ENCODE measurements at places on chromosomes 2 and 18.

DNA sequence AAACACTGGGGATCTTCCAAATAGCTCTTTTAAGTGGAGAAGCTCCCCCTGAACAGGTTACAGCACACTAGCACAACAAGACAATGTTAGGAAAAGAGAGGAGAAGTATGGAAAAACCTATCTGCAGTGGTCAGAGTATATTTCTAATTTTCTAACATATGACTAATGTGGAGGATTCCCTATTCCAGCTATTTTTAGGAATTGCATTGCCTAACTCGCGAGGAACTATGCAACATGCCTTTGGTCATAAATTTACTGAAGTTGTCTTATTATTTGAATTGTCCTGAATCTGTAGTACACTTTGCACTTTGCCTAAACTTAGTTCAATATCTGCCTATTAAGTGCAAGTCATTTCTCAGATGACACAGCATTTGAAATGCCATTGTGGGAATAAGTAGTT lies 381.4 kb downstream of the CCDC85A start:
- DNase-seq, result no peak

DNA sequence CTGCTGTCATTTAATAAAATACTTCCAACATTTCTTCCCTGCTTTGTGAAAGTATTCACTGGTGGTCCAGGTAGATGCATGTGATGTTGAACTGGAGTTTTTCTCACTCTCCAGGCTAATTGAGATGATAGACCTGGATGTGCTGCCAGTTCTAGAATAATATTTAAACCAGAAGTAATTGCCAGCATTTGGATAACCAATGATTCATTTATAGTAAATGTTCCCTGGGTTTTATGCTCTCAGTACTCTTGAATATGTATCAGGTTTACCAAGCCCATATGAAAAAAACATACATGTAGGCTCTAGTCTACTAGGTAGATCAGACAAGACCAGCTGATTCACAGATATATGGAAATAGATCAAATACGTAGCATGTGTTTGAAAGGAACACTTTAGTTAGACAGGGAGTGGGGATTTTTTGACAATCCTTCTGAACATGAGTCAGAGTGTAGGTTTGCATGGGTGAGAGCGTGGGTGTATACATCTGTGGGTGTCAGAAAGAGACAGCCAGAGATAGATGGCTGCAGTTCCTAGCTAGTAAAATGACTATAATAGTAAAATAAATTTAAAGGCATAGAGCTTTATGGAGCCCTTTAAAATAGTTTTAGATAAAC lies 115.1 kb downstream of the NAB1 start:
- DNase-seq, result no peak

GRCh38 chr2:148560496-148560895 lies 84.1 kb upstream of the EPC2 start:
- no peak for DNase-seq

DNA sequence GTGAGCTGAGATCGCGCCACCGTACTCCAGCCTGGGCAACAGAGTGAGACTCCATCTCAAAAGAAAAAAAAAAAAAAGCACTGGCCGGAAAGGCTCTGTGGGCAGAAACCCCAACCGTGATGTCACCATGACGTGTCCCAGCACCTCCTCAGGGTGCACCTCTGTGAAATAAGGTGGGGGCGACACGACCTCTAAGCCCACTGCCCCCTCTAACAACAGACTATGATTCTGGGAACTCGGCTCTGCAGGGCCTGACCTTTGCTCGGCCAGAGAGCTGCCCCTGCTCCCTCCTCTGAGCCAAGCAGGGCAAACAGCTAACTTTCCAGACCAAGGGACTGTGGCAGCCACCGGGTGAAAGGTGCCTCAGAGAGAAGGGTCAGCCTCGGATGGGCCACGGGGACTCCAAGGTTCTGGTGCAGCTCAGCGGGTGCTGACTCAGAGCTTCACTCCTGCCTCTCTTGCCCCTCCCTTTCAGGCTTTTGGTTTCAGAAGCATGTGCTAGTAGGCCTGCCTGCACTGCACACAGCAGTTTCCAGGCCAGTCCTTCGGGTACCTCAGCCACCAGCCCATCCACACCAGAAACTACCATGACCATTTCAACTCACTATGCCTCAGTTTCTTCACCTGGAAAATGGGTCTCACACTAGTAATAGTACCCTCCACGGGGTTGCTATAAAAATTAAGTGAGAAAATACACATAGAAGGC lies 8.0 kb downstream of the TMBIM1 start:
- DNase-seq, result no peak

- DNase-seq, result no peak
Observed at GRCh38 chr2:169301596-169302335, 60.6 kb downstream of the LRP2 start.
